Fibroblast of the aortic adventitia (primary cell): ENCODE measurements at places on chromosomes 7 and 10.
A peak's percentile ranks its signal among the peaks of the same experiment; 100 is the strongest.

DNA sequence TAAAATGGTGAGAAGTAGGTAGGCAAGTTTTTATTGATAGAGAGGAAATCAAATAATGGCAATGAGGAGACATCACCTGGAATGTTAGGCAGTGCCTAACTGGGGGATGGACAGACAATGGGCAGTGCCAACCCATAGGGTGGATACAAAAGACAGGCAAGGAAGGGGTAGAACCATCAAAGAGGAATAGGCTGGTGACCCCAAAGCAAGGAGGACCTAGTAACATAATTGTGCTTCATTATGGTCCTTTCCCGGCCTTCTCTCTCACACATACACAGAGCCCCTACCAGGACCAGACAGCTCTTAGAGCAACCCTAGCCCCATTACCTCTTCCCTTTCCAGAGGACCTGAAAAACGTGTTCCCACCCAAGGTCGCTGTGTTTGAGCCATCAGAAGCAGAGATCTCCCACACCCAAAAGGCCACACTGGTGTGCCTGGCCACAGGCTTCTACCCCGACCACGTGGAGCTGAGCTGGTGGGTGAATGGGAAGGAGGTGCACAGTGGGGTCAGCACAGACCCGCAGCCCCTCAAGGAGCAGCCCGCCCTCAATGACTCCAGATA lies 30.0 kb downstream of the PRSS2 start:
- DNase-seq, result no peak

- DNase-seq, result no peak
Observed at GRCh38 chr10:13136651-13137050, 24.7 kb upstream of the MCM10 start.

DNA sequence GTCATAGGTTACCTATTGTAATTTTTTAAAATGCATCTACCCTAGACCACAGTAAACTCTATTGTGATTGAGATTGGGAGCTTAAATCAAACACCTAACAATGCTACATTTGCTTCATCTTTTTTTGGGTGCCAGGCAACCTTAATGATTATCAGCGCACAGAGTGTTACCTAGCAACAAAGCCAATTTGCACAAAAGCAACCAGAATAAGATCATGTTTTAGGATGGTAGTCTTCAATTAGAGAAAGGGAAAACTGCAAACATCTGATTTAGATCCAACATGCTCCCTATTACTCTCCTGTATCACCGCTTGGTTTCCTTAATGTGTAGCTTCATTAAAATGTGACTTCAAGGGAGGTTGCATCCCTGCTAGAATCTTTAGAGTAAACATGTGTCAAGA lies 226.9 kb downstream of the ABCA13 start:
- no peak for DNase-seq

GRCh38 chr7:116583653-116584052 lies 58.8 kb downstream of the CAV1 start:
- DNase-seq, result no peak

DNA sequence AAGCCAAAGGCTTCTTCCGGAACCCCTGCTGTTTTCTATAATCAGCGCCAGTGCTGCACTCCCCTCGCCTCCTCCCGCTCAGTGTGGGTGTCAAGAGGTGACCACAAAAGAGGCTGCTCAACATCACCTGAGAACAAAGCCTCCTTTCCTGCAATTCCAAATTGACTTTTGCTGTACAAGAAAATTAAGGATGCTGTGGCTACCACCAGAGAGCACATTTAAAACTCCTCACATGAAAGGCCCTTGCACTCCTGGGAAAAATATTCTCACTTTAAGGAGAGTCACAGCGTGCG lies 96.4 kb downstream of the HIPK2 start:
- no peak for DNase-seq

DNA sequence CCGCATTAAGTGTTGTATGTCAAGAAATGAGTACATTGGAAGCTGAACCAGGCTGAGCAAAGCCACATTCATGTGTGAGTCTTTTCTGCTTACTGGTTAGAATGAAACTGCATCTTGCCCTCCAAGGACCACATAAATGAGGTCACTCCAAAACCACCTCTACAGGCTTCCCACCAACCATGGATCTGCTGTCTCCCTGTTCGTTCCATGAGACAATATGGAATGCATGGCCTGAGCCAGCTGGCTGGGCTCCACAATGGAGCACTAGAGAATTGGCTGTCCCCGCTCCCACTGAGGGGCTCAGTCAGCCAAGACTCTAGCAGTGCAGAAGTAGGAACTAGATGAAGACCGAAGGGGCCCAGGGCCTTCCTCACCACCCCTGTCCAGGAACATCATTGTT lies 120.8 kb downstream of the TNS3 start:
- peak; percentile 66 for DNase-seq
